Left hindlimb (tissue), 1 donor: ENCODE measurements at places on chromosomes 2 and 18.

GRCh38 chr2:209908511-209908910, 93.9 kb upstream of the RPE start:
- no peak for DNase-seq

- peak; percentile 53 for DNase-seq
These were observed 3.1 kb downstream of the GYPC start for GRCh38 chr2:126658905-126659561.

DNA sequence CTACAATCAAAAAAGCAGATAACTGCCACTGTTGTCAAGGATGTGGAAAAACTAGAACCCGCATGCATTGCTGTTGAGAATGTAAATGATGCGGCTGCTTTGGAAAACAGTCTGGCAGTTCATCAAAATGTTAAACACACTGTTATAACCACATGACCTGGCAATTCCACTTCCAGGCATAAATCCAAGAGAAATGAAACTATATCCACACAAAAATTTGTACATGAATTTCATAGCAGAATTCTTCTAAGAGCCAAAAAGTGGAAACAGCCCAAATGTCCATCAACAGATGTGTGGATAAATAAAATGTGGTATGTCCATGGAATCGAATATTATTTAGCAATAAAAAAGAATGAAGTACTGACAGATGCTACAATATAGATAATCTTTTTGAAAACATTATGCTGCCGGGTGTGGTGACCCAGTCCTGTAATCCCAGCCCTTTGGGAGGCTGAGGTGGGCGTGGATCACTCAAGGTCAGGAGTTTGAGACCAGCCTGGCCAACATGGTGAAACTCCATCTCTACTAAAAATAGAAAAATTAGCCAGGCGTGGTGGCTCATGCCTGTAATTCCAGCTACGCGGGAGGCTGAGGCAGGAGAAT, 32.0 kb downstream of the ERCC3 start:
- DNase-seq: no peak

GRCh38 chr2:85066874-85067351, 66.3 kb upstream of the TCF7L1 start:
- DNase-seq: peak; percentile 82

DNA sequence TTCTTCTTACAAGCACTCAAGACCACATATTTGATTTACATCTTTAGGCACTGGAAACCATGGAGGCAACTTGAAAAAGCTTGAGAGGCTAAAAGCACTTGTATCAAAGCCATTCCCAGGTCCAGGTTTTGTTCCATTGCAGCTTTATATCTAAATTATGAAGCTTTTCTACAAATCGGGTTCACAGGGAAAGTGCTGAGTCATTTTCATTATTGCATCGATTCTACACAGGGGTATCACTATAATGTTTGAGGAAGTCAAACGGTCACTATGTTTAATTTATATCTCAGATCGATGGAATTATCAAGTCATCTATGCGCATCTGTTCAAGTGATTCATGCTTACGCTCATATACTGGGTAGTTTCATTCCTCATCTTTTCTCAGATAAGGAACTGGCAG, 118.7 kb downstream of the VWC2L start:
- no peak for DNase-seq

- no peak for DNase-seq
These were observed 596.8 kb upstream of the GCFC2 start for GRCh38 chr2:76307495-76307894.

DNA sequence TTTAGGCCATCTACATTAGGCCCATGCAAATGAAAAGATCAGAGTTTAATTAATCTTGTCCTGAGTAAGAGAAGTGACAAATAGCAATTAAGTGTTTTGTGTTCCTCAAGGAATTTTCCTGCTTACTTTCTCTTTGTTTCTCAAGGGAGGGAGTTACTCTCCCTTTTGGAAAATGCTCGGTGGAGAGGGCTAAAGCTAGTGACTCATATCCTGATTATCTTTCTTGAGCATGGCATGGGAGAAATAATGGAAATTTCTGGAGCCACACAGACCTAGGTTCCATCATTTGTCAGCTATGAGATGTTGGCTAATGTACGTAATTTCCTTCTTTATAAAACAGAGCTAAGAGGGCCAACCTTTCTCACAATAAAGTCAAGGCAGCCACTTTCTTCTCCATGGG, 177.1 kb downstream of the ETAA1 start:
- no peak for DNase-seq

GRCh38 chr2:25757906-25758305, 84.5 kb upstream of the DTNB start:
- no peak for DNase-seq

DNA sequence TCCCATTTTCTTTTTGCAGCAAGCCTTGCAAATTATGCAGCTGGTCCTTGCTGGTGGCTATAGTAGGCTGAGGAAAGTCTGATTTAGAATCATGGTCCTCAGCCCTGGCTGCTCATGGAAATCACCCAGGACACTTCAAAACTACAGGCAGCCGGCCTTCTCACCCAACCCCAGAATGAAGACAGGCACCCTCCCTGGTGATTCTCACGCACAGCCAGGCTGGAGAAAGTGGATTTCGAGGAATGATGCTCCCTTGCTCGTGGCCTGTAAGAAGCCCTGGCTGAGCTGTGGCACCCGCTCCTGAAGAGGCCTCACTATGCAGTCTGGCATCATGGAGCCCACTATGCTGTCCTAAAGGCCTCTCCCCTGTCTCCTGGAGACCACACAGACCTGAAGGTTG, 157.4 kb downstream of the CAPN13 start:
- no peak for DNase-seq

- DNase-seq: no peak
These were observed 50.6 kb downstream of the PXDN start for GRCh38 chr2:1693723-1694122.

DNA sequence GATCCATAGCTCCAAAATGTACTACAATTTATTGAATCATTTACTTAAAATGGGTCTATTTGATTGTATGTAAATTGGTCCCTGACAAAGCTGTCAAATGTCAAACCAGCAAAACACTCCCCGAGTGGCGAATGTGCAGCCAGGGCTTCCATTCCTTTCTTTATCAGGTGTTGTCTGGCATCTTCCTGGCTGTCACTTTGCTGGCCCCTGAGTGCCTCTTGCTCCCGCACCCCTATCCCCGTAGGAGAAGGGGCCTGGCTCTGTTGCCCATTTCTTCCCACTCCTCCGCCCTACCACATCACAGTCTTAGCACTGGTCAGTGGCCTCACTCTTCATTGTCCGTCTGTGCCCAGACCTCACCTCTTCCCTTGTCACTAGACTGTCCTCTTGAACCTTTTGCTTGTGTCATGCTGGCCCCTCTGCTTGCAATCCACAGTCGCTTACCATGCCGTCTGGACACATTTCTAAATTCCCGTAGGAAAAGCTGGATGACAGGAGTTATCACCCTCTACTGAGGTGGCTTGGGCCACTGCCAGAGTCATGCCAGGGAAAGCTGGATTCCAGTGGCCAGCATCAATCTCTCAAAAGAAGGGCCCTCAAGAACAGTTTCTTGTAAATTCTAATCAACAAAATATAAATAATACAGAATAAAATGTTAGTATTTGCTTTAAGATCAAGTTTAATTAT, 15.4 kb downstream of the UBE2F start:
- no peak for DNase-seq

DNA sequence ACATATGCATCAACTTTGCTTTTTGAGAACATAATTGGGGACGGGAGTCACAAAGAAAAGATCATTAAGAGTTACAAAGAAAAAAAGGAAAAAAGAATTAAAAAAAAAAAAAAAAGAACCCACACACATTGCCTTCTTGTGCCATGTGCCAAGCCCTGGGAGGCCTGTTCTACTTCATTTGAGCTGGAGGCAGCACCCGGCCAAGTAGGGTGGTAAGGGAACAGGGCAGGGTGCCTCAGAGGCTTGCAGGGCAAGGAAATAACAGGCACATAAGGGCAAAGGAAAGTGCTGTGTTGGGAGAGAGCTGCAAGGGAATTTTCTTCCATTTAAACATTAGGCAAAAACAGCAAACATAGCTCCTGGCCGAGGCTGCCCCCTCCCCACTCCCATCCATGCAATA, 418.0 kb downstream of the TMEM182 start:
- no peak for DNase-seq

GRCh38 chr2:17605696-17606095, 65.2 kb downstream of the VSNL1 start:
- no peak for DNase-seq

DNA sequence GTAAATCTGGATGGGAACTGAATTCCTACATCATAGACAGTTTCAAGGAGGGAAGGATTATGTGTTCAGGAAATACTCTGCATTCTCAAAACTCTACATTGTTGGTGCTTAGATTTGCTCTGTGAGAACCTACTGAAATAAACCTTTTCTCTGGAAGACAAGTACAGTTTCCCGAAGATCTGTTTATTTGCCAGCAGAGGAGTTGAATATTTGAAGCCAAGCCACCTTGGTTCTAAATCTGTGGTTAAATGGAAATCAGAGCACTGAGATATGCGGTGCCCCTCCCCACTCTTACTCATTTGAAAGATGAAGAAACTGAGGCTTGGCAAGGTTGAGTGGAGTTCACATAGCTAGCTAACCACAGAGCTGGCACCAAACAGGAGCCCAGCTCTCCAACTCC, 146.3 kb upstream of the CTAGE1 start:
- DNase-seq: no peak

DNA sequence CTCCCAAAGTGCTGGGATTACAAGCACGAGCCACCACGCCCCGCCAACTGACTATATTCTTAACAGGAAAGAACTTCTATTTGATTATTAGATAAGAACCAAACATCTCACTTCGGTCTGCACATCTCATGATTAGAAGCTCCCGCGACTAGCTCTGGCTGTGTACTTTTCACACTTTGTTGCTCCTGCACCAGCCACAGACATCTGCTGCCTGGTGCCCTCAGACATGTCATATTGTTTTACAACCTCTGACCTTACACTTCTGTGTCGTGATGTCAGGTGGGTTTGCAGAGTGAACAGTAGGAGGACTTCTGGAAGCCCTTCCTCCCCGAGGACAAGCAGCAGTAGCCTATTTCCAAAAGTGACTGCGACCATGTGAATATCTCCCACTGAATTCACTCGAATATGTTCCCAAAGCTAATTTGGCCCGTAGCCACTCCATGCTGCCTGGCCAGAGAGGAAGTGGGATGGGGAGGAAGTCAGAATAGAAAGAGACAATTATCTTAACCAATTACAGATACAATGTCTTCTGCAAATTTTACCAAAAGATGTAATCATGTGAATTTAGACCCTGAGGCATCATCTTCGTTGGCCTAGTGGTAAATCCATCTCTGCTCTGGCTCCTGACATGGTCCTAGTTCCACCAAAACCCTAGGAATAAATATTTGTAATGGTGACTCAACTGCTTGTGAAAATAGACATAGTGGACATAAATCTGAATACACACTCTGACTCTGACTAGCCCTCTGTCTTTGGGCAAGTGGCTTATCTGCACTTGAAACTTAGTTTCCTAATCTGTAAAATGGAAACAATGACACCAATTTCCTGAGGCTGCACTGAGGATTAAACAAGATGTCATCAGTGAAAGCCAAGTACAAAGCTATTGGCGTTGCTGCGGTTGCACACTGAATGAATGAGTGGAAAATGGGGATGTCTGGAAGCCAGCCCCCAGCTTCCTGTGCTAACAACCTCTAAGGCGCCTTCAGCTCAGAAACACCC, 406.1 kb downstream of the LRATD1 start:
- no peak for DNase-seq

- DNase-seq: no peak
These were observed 765 bp upstream of the LHCGR start for GRCh38 chr2:48756289-48756688.

DNA sequence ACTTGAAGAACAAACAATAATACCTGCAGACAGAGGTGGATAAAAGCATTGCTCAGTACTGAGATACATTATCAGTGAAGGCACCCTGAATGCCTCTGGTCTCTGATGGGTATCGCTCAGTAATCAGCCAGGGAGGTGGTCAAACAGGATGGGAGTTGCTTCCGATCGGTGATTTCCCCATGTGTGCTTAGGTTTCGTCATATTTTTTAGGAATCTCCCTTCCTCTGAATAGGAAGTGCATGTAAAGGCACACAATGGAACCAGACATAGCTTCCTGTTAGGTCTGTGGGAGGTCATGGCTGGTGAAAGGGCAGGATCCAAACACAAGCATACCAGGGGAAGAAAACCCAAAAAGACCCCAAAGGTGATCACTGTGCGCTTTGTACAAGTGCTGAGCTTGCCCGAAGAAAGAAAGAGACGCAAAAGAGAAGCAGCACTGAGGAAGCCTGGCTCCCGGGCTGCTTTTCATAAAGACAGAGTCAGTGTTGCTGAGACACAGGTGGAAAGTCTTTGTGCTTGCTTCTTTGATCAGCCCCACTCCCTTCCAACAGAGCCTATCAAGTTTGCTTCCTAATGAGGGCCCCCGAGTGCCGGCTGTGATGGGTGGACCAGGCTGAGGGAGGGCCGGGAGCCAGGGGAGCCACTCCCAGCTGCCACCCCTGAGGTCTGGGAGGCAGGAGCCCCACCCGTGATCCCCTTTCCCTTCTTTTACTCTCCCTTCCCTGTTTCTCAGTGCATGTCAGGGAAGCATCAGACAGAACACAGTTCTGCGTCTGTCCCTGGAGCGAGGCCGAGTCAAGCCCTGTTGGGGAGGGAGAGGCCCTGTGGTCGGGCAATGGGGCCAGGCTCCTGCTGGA, 138.2 kb downstream of the SH3RF3 start:
- no peak for DNase-seq

GRCh38 chr18:79926715-79927606, 24.5 kb downstream of the SLC66A2 start:
- DNase-seq: no peak

DNA sequence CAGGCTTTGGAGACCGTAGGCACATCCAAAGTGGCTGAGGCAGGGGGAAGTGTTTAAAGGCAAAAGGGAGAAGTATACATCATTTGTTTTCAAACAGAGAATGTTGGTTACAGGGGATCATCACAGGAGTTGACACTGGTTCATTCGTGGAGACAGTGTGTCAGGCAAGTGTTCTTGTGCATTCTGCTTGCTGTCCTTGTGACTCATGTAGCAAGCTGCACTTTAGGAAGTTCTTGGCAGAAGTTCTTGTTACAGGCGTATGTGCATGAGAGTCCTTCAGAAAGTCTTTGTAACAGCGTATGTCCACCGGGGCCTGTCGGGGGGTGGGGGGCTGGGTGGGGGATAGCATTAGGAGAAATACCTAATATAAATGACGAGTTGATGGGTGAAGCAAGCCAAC, 36.5 kb upstream of the B4GALT6 start:
- DNase-seq: no peak

DNA sequence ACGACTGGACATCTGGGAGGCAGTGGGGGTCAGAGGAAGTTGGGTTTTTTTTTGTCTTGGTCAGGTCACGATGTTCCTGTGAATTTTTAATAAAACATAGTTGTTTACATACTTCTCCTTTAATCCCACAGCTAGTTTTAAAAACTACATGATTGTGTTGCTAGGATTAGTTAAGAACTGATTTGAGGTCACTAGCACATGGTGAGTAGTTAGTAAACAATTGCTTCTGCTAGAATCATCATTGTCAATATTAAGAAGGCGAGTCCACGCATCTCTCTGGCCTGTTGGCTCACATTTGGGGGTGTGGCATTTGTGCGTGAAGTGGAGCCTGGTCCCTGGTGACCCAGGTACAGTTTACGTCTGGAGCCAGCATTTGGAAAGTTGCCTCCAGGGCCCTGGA, 59.4 kb downstream of the AGAP1 start:
- DNase-seq: no peak
